ENCODE measurements at places on chromosomes 5 and 9. TPM values are rescaled to one million over a fixed set of nuclear protein-coding genes. Genes with fewer than 3 reads are reported as not detected.
A peak's percentile ranks its signal among the peaks of the same experiment; 100 is the strongest.

DNA sequence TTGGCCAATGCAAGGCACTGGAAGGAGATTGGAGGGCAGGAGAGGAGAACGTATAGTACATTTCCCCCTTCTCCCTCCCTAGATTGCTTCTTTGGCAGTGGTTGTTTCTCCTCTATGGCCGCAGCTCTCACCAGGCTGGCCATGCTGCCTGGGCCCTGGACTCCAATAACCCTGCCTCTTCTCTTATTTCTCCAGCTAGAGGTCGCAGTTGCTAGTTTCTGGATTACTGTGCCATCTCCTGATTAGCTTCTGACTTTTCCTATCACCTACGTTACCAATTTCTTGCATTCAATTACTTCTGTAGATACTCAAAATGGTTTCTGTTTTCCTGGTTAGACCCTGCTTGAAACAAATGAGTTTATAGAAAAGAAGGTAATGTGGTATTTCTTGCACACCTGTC is 2.4 kb upstream of the MACIR start:
- DNase-seq, result no peak

DNA sequence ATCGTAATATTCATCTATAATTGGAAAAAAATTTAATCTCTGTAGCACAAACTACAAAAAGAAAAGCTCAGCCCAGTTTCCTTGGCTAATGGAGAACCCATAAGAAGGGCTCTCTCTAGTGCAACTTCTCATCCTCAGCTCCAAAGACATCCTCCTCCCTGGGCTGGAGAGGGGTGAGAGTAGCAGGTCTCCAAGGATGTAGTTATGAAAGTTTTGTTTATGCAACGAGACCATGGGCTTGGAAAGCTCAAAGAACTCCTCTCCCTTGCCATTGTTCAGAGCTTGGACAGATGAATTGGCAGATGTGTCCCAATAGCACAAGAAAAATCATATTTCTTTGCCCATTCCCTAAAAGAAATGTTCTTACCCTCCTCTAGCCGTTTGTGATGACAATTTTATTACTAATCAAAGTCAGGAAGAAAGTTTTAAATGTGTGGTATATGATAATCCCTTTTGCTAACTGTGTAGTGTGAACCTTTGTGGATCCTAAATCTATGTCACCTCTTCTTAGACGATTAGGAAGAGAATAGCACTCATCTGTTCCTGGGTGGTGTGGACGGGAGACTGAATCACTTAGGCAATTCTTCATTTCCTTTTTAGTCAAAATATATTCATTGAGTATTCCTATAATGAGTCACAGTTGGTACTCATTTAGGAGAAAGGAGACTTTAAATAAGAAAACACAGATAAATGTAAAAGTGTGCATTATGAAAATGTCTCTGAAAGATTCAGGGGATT is 52.2 kb downstream of the GARNL3 start:
- no peak for DNase-seq

GRCh38 chr9:85569988-85570387 is 171.8 kb downstream of the AGTPBP1 start:
- DNase-seq, result no peak

DNA sequence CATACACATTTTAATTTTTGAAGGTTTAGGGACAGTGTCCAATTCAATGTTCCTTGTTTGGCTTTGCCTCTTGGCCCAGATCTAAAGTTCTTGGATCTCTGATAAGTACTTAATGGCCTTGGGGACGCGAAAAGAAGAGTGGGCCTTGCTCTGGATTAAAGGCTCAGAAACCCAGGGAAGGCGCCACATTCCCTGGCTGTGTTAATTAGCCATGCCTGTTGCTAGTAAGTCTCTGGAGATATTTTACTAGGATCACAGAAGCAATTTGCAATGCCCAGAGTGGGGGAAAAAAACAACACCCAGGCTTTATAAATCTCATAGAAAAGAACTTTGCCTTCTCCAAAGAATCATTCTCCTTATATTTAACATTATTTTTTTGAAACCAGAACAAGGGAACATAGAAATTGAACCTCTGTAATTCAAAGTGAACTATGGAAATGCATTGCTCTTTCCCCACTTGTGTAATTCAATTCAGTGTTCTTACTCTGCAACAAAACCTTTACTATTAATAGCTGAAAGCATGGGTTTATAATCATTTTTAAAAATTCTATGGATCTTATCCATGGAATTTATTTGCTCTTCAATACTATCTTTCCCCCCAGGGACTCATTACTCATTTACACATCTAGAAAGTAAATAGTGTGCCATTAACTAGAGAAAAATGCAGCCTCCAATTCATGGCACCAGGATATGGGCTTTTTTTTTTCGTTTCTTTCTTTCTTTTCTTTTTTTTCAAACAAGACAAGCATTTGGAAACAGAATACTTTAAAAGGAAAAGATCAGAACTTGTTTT is 172.2 kb upstream of the ANKRD55 start:
- DNase-seq, result no peak

GRCh38 chr5:68999181-68999580 is 94.6 kb upstream of the SLC30A5 start:
- no peak for DNase-seq

DNA sequence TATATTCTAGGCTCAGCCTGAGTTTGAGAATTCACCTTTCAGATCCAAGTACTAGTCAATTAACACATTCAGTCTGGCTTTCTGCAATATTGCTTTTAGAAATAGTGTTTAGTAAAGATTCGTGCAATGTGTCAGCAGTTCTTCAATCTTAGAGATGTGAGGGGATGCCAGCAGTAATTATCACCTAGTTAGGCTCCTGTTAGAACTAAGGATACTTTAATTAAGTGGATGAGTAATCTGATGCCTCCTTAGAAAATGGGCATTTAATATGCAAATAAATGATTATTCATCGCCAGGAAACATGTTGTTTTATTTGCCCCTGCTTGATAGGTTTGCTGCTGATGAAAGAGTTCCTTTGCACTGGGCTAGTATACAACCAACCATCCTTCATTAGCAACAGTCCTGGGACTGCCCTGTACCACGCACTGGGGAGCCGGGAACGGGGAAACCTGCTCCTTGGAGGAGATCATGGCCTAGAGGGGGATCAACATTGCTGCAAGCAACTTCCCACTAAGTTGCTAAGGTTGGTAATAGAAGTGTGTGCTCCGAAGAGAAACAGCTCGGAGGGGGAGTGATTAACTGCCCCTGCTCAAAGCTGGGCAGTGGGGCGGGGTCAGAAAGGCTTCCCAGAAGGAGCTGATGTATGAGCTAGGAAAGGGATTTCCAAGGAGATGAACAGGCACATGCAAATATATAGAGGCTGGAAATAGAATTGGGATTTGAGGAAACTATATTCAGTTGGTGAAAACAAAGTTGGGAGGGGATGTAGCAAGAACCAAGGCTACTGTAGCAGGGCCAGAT is 231.8 kb downstream of the DRD1 start:
- no peak for DNase-seq

DNA sequence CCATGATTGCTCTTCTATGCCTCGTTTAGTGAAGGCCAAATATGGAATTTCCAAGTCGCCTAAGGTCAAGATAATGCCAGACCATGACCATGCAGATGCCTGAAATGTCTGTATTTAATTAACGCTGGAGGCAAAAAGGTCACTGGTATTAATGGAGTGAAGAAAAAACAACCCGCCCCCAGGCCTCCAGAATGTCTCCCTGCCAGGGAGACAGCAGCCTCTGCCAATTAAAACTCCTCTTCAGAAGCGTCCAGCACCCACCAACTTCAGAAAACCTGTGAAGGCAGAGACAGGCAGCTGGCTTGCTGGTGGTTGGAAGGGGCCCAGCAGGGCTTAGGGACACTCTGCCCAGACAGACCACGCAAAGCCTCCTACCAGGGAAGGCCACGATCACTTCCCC is 94.4 kb downstream of the VAV2 start:
- no peak for DNase-seq

DNA sequence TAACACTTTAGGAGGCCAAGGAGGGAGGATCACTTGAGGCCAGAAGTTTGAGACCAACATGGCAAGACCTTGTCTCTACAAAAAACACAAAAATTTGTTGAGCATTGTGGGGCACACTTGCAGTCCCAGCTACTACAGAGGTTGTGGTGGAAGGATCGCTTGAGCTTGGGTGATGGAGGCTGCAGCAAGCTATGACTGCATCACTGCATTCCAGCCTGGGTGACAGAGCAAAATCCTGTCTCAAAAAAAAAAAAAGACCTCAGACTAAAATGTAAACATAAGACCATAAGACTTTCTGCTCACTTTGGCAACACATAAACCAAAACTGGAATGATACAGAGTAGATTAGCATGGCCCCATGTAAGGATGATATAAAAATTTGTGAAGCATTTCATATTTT is 24.6 kb upstream of the NANS start:
- no peak for DNase-seq

RNF44 gene
- 32.1 TPM for polyA plus RNA-seq

GRCh38 chr9:4196886-4197285 is 103.0 kb downstream of the GLIS3 start:
- no peak for DNase-seq

GRCh38 chr5:74497706-74498105 is 142.8 kb downstream of the ENC1 start:
- no peak for DNase-seq

GRCh38 chr5:124583469-124584350 is 162.7 kb downstream of the ZNF608 start:
- no peak for DNase-seq

PCDHGA7 gene
- 2.3 TPM for polyA plus RNA-seq

DNA sequence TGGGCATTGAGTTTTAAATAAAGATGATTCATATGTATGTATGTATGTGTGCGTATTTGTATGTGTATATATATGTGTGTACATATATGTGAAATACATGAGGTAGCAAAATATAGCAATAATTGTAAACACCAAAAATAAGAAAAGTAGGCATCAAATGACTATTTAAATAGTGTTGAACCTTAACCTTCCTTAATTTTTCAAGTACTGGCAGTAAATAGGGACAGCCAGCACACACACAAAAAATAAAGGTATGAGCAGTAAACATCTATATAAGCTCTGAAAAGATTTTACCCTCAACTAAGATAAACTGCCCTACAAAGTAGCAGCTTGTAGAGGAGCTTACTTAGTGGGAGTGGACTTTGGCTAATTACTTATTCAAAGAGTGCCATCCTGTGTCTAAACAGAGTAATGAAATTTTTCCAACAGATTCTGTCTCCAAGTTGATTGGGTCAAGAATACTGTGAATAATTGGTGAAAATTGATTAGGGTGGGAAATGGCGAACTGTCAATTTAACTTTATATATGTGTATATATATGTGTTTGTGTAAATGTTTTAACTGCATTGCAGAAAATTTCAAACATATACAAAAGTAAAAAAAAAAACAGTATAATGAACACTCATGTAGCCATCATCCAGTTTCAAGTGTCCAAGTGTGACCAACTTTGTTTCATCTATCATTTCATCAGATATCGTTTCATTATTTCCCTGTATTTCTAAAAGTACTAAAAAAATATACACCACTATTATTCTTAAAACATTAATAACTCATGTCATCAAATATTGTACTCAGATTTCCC is 2.0 kb upstream of the ADAMTS6 start:
- no peak for DNase-seq

HRH2 gene
- polyA plus RNA-seq, result 2.6 TPM

CDH6 gene
- 61.1 TPM for polyA plus RNA-seq

- DNase-seq, result no peak
These were observed 113.8 kb downstream of the TMC1 start for GRCh38 chr9:72635197-72635596.

IL17B gene
- 1.6 TPM for polyA plus RNA-seq

CCNI2 gene
- polyA plus RNA-seq, result 2.6 TPM

DNA sequence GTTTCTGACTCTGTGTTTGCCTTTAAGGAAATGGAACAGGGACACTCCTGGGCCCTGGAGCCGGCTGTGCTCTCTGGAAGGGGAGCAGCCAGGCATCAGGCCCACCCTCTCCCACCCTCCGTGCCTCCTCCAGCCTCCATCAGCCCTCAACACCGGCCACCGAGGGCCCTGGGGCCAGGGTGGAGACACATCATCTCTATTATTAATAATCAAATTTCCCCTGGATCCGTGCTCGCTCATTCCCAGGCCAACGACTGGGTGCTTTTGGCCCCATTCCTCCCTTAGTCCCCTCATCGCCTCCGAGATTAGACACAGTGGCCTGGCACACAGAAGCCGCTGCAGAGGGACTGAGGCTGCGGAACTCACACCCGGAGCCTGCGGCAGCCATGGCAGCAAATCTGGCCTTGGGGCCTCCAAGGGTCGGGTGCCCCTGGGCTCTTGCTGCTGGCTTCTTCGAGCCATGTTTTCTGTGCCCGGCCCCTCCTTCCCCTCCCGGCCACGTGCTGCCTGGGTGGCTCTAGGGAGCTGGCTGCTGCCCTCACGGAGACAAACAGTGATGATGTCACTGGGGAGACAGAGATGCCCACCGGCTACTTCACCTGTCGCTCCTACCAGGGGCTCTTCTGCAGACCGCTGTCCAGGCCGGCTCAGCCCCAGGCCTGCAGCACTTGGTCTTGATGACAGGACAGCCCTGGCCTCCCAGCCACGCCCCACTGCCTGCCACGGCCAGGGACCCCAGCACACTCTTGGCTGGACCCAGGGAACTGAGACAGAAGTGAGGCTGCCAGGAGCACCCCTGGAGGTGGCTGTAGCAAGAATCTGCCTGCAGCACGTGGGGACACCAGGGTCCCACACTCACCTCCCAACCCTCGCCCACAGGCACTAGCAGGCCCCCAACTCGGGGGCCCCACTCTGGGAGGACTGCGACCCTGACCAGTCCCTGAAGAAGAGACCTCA is 76.6 kb upstream of the PPP1R26 start:
- no peak for DNase-seq

CDKN2B gene
- 0.19 TPM for polyA plus RNA-seq

GRCh38 chr5:95283761-95284571 is 928 bp downstream of the MCTP1 start:
- peak; percentile 27 for DNase-seq

DMRTA1 gene
- 2.0 TPM for polyA plus RNA-seq

DNA sequence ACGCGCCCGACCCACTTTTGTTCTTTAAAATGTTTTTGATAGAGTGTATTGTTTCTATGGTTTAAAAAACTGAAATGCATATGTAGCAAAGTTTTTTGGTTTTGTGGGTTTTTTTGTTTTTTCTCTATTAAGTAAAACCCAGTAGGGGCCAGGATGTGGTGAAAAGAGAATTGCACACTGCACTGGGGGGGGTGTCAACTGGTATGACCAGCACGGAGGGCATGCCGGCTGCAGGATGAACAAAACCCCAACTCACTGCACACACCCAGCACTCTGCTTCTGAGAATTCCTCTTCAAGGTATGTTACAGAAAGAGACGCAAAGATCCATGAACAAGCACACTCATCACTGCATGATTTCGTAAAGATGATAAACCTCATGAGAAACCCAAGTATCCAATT is 75.0 kb downstream of the STK10 start:
- no peak for DNase-seq

GRCh38 chr9:96449523-96449844 is 485 bp upstream of the HABP4 start:
- no peak for DNase-seq

ZNF618 gene
- polyA plus RNA-seq, result 39.7 TPM

DNA sequence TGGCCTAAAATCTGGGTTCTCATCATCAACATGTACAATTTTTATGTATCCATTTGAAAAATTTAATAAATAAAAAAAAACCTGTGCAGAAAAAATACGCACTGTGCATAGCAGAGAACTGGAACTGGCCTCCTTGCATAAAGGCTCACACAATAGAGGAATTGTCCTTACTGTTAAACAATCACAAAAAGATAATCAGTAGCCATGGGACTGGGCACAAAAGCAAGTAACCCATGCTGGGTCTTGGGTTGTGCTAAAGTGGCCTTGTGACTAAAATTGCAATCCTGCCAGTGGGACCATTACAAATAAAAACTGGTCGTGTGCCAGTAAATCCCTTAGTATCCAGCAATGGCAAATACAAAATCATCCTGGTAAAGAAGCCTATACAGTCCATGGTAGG is 1646.6 kb downstream of the MAT2B start:
- no peak for DNase-seq

SLC45A2 gene
- 0.51 TPM for polyA plus RNA-seq

Measured in right renal cortex interstitium (tissue), 3 donors.